ENCODE measurements at places on chromosomes 7 and 10.

DNA sequence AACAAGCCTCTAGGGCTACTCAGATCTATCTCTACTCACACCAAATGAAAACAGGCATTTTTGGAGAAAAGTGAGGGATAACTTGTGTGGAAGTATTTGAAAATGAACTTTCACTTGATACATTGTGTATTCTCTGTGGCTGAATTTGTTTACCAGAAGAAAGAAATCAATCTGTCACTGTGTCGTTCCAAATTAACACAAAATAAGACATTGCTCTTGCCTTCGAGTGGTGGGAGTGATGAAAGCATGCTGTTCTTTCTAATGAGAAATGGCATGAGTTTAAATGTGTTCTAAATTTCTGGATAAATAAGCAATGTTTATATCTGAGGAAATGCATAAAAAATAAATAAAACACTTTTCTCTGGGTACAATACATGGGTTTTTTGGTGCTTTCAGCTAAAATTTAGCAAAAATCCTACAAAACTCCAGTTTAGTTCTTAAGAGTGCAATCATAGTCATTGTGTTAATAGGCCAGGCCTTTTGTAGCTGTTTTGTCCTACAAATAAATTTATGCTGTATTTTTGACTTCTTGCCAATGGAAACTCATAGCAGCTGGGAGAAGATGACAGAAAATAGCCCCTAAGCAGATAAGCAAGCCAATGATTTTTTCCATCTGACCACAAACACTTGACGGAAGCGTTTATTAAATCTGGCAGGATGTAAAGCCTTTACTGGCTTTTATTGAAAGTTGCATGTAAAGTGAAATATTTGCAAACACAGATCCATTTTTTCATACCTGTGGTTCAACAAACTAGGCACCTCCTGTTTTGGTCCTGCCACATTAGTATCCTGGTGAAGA lies 1064.1 kb upstream of the GHITM start:
- DNase-seq: no peak

- DNase-seq: no peak
Measured at GRCh38 chr10:78861529-78862327, 207.0 kb upstream of the ZMIZ1 start.

DNA sequence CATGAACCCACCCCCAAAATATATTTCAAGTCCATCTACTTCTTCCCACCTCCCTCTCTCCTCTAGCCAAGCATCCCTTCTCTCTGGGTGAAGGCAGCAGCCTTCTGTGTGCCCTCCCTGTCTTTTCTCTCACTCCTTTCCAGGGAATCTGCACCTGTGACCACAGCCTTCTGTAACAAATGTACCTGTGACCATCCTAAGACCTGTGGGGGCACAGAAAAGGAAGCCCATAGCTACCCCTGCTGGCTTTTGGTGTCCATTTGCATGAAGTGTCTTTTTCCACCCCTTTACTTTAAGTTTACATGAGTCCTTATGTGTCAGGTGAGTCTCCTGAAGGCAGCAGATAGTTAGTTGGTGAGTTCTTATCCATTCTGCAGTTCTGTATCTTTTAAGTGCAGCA lies 2.0 kb upstream of the TBXAS1 start:
- DNase-seq: peak; percentile 9

GRCh38 chr7:12731214-12731656 lies 43.8 kb downstream of the ARL4A start:
- DNase-seq: peak; percentile 39

DNA sequence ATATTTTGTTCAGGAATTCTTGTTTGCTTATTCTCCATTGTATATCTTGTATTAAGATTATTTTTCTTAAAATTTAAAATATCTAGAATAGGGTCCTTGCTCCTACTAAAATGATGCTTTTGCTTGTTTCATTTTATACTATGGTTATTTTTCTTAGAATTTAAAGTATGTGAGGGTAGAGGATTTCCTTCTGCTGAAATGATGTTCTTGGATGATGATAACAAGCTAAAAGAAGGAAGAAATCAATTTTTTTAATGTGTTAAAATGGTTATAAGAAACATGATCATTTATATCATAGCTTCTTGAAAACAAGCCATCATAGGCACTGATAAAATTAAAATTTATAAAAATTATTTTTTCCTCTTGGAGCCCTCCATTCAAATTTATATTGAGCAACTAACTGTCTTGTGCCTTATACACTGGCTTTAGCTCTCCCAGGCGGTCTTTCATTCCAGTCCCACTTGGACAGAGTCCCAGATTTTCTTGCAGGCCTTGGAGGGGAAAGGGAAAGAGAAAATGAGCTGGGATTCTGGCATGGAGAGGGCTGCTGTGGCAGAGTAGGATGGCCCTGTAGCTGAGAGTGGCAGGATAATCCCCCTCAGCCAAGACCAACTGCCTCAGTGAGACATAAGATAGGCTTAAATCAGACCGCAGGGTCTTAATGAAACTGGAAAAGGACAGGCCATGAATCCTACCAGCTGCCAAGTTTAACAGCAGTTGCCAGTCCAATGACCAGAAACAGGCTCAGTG lies 60.2 kb downstream of the DNAJB9 start:
- DNase-seq: no peak

DNA sequence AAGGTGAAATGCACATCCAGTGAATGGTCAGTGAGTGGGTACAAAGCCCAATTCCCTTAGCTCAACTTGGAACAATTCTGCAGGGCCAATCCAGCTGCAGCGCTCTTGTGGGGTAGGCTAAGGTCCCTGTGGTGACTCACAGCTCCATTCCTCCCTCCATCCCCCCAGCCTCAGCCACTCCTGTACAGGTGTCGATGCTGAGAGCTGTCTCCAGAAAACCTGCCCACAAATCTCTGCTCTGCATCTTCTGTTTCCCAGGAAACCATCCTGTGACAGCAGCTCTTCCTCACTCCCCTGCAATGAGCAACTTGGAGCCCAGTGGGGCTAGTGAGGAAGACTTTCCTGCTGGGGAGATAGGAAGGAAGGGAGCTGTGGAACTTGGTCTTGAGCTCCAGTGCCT lies 244.7 kb upstream of the GPR26 start:
- no peak for DNase-seq

GRCh38 chr7:81138870-81139269 lies 220.0 kb upstream of the SEMA3C start:
- DNase-seq: no peak

- no peak for DNase-seq
Measured at GRCh38 chr10:14291296-14291695, 39.4 kb downstream of the FRMD4A start.

GRCh38 chr10:4215485-4215884 lies 430.5 kb upstream of the KLF6 start:
- no peak for DNase-seq
